ENCODE measurements at places on chromosomes 7 and 10.

- no peak for DNase-seq
Measured at GRCh38 chr10:94274142-94274787, 88.5 kb downstream of the NOC3L start.

- DNase-seq: no peak
Measured at GRCh38 chr10:119737823-119738222, 12.0 kb downstream of the INPP5F start.

GRCh38 chr7:155864991-155865690 is 52.9 kb upstream of the SHH start:
- no peak for DNase-seq

- DNase-seq: no peak
Measured at GRCh38 chr10:25820874-25821273, 113.2 kb upstream of the MYO3A start.

DNA sequence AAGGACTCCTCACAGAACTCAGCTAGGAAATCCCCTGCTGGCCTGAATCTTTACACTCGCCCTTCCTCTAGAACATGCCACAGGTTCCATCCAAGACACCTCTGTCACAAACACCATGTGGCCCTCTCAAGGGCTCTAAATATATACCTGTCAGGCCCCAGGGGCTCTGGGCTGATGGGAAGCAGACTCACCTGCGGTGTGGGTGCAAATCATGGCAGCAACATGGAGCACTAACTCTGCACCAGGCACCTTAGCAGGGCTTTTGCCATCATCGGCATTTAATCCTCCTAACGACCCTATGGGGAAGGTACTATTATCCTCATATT is 17.3 kb downstream of the SH3PXD2A start:
- no peak for DNase-seq

GRCh38 chr7:142901426-142902259 is 16.1 kb upstream of the TRPV6 start:
- no peak for DNase-seq

DNA sequence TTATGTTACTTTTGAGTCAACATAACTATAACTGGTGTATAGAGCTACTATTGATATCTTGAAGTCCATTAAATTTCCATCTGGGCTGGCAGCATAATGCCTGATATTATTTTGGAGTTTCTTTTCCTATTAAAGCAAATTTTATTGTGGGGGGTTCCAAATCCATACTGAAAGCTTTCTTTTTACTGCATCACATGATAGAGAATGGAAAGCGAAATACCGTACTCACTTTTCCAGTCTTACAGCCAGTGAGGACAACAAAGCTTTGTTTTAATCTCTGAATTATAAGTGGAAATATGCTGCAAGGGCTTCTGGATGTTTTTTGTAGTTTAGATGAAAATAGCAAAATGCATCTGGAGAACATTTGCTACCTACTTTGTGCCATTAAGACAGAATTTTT is 477.5 kb upstream of the SEMA3D start:
- DNase-seq: no peak

GRCh38 chr7:129032017-129032416 is 22.9 kb downstream of the TNPO3 start:
- no peak for DNase-seq

GRCh38 chr10:93917821-93918220 is 24.0 kb downstream of the SLC35G1 start:
- no peak for DNase-seq

DNA sequence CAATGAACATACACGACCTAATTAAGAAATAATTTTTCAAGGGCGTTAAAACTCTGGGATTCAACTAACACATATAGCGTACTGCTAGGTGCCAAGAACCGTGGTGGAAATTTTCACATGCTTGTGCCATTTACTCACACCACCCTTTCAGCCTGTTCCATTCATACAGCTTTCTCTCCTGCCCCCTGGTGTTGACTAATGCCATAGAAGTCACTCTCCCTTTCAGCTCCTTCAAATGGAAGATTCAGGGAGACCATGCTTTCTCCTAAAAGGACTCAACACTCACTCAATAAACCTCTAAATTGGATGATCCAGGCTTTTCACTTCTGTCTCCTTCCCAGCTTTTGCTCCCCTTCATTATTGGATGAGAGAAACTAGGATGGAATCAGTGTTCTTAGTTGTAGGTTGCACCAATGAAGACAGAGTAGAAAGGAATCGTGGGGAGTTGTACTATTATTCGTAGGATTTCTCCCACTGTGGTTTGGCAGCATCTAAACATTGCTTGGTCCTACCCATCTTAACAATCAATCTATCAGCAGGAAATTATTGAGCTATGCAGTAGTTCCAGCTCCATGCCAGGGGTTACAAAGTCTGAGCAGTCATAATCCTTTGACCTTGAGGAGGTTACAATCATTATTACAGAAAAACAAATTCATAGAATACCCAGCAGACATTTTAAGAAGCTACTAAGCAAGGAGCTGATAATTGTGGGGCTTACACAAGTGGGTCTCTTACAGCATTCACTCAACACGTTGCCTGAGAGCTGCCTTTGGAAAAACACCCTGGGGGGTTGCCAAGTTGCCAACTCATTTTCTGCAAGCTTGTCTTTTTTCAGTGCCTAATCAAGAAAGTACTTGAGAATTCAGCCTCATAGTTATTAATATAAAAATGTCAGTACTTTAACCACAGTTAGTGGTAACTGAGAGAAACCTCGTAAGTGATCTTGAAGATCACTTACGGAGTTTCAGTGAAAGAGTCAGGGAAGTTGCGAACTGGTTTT is 2.8 kb upstream of the PPP1R3C start:
- no peak for DNase-seq

DNA sequence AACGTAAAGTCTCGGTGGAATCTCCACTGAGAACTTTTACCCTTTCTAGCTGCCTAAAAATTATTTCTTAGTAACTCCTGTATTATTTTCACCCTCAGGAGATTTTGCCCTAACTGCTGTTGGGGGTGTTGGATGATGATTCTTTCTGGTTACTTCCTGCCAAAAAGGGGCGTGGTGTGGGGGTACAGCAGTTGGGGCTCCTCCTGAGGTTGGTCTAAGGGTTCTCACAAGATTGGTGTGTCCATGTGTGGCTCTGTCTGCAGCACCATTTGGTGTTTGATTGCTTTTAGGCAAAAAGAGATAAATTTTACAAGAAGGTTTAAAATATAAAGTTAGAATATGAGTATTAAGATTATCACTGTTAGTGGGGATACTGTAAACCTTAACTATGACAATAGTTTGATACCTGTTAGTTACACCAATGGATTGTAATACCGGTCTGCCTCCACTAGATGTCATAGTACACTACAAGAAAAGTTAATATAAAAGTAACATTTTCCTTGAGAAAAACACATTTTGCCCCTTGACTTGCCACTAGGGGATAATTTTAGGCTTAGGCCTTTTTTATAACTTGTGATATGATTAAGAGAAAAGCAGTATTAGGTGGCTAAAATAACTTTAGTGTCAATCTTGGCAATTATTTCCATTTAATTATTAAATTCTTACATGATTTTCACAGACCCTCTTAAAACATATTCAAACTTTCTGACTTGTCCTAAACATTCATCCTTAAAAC is 928.7 kb downstream of the IPMK start:
- DNase-seq: no peak

GRCh38 chr7:28465697-28466096 is 53.4 kb downstream of the CREB5 start:
- no peak for DNase-seq

GRCh38 chr7:113161050-113161449 is 42.7 kb upstream of the SMIM30 start:
- no peak for DNase-seq

DNA sequence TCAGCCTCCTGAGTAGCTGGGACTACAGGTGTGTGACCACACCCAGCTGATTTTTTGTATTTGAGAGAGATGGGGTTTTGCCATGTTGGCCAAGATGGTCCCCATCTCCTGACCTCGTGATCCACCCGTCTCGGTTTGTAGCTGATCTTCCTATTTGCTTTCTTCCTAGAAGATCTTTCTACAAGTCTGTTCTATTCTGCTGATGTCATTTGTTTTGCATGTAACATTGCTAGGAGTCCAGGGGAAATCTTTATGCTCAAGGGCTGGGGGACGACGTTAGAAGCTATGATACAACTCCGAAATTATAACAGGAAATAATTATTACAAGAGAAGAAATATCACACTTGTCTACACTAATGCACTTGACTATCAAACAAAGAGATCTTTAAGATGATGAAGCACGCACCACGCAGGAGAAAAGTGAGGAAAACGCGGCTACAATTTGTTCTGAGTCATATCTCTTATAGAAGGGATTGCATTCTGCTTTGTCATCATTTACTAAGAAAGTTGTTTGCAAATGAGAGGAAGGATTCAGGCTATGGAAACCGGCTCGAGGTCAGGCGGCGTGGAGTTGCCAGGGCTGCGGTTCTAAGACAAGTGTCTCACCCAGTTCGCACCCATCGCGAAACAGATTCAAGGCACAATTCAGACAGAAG is 103.0 kb upstream of the CARD11 start:
- DNase-seq: no peak

All from stimulated activated CD8-positive, alpha-beta memory T cell treated with anti-CD3 and anti-CD28 coated beads, Interleukin-15, amount 100 ng/mL, for 24 hours (primary cell).